Cerebellar nuclear complex (tissue), 1 donor: ENCODE measurements at places on chromosomes 16 and 17.

DNA sequence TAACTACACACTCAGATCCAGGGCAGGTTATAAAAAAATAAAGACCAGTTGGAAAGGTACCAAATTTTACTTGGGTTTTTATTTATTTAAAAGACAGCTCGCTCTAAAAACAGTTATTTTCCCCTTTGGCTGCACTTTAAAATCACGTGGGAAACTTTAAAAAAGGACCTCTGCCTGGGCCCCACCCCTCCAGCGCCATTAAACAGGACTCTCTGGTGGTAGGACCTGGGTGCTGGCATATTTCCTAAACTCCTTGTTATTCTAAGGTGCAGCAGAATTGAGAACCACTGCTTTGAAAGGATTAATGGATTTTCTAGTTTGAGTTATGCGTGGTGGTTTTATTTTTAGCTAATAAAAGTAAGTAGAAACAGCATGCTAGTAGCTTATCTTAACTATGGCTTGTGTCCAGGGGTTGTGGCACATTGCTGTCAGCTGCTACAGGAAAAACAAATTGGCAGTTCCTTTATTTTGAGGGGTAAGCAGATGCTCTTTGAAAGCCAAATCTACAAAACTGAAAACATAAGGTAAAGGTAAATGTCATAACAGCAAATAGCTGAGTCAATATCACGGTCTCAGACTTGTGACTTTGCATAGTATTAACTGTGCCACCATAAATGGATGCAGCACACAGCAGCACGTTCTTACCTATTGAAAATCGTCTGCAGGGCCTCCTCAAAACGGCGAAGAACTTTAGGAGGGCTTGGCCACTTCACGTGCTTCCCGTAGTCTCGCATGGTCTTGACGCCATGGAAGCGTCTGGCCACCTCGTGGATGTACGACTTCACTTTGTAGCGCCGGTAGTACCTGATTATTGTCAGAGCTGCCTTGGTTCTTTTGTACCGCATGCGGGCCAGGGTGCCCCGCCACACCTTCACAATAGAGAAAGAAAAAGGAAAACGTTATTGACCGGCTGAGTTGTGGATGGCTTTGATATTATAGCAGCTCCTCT, 172.0 kb downstream of the CDK5R1 start:
- no peak for DNase-seq

DNA sequence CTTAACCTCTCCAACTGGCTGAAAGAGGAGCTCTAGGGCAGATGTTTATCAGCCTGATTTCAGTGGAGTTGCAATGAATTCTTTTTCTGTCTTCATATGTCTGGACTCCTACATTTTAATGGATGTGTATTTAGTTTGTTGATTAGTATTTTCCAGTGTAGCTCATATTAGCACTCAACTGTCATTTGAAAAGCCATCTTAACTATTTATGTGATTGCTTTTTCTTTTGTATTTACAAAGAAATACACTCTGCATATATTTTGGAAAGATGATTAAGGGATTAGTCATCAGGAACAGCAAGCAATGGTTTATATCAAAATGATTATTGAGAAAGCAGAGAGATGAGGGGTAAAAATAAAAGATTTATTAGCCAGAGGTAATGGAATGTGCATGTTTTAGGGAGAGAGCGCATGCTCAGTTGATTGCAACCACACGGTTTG, 71.1 kb downstream of the WWOX start:
- DNase-seq, result no peak

GRCh38 chr17:56792267-56792666, 41.5 kb downstream of the C17orf67 start:
- DNase-seq, result no peak

GRCh38 chr16:27052007-27052406, 14.7 kb upstream of the C16orf82 start:
- no peak for DNase-seq

GRCh38 chr16:3819175-3819527, 61.4 kb downstream of the CREBBP start:
- DNase-seq, result no peak

- peak; percentile 47 for DNase-seq
Observed at GRCh38 chr16:79599837-79600637, 500 bp downstream of the MAF start.

DNA sequence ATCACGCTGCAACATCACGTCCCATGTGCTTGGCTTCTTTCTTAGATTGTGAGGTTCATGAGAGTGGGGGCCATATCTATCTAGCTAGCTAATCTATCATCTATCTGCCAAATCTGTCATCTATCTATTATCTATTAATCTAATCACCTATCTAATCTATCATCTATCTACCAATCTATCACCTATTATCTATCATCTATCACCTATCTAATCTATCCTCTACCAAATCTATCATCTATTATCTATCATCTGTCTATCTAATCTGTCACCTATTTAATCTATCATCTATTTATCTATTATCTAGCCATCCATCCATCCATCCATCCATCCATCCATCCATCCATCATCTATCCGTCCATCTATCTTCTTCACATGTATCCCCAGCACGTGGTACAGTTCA, 14.2 kb downstream of the COX6A2 start:
- no peak for DNase-seq

DNA sequence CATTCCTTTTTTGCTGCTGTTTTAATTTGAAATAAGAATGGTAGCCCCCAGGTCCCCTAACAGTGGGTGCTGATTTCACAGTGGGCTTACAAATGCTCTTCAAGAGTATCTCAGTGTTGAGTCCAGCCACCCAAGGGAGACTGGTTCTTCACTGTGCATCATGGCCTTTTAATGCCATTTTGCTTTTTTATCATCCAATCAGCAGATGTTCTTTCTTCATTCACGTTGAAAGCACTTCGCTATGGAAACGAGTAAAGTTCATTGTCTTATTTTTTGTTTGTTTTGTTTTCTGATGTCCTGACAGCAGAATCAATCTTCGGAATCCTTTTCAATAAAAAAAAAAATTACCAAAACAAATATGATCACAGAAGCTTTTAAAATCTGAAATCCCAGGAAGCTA, 429.0 kb downstream of the MAF start:
- no peak for DNase-seq

GRCh38 chr17:39757931-39758873, 20.5 kb downstream of the GRB7 start:
- no peak for DNase-seq

DNA sequence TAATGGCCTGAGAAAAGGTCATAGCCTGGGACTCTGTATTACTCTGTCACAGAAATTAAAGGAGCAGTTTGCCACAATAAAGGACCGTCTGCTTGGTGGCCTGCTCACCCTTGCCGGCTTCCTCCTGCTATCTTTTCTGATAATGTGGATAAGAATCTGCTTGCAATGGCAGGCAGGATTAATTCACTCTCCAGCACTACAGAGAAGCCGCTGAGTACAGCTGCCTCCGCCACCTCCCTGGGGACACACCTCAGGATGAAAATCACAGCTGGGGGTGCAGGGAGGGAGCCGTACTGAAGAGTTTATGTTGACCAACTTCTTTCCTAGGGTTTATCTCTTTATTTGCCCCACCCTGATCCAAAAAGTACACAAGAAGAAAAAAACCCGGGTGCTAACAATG, 245.9 kb upstream of the RPL38 start:
- DNase-seq, result no peak

DNA sequence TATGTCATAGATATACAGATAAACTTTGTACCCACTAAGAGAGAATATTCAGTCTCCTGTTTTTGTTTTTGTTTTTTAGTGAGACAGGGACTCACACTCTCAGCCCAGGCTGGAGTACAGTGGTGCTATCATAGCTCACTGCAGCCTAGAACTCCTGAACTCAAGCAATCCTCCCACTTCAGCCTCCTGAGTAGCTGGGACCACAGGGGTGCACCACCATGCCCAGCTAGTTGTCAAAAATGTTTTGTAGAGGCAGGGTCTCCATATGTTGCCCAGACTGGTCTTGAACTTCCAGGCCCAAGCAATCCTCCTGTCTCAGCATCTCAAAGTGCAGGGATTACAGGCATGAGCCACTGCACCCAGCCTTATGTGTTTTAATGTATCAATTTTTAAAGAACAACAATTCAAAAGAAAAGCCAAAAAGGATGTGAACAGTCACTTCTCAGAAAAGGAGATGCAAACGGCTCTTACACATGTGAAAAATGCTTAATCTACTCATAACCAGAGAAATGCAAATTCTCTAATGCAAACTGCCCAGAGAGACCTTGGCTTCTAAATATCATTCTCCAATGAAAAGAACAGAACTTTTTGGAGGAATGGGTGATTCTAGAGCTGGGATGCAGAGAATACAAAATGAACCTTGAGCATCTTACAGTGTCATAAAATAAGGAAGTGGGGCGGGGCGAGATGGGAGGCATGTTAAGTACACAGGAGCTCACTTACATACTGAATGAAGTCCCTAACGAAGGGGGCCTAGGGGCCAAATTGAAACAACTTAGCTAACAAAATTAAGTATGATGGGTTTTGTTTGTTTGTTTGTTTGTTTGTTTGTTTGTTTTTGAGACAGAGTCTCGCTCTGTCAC, 7.3 kb upstream of the CMTM3 start:
- no peak for DNase-seq

- DNase-seq, result peak; percentile 25
Observed at GRCh38 chr17:77214743-77215142, 74.0 kb downstream of the SEC14L1 start.

GRCh38 chr17:46883871-46884520, 32.6 kb downstream of the WNT9B start:
- DNase-seq, result no peak

DNA sequence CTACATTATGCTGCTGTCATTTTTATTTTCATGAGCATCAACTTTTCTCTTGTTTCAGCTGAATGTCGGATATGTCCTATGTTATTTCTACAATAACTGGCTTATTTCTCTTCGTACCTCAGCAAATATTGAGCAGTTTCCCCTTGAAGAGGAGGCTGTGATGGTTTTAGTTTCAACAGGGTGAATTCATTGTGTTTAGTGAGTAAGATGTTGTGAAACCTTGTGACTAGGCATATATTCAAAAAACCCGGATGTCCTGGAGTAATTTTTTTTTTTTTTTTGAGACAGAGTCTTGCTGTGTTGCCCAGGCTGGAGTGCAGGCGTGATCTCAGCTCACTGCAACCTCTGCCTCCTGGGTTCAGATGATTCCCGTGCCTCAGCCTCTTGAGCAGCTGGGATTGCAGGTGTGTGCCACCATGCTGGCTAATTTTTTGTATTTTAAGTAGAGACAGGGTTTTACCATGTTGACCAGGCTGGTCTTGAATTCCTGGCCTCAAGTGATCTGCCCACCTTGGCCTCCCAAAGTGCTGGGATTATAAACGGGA, 11.1 kb downstream of the CPD start:
- DNase-seq, result no peak

GRCh38 chr16:48128769-48129168, 27.0 kb downstream of the ABCC12 start:
- no peak for DNase-seq

DNA sequence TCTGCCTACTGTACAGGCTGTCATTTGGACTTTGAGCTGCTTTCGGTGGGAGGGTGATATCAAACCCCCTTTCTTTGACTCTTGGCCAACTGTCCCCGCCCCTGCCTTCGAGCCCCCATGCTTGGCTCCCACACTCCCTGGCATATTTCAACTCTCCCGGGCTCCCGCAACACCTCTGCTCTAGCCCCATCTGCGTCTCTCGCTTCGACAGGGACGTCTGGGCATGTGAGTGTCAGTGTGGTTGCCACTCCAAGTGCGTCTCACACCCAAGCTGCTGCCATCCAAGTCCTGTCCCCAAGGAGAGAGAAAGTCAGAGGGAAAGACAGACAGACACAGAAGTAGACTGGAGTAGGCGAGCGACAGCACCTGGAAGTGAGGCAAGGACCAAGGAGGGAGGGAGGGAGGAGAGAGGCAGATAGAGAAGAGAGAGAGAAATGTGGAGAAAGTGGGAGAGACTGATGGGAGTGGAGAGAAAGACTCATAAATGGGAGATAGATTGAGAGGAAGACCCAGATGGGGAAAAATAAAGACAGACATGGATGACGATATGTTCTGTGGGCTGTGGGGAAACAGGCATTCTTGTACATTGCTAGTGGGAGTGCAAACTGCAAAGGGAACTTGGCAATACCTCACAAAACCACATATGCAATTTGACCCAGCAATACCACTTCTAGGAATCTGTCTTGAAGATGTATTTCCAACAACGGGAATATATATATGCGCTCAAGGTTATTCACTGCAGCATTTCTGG, 11.8 kb downstream of the STARD3 start:
- no peak for DNase-seq

GRCh38 chr16:10878644-10879501, 1.9 kb downstream of the CIITA start:
- no peak for DNase-seq

DNA sequence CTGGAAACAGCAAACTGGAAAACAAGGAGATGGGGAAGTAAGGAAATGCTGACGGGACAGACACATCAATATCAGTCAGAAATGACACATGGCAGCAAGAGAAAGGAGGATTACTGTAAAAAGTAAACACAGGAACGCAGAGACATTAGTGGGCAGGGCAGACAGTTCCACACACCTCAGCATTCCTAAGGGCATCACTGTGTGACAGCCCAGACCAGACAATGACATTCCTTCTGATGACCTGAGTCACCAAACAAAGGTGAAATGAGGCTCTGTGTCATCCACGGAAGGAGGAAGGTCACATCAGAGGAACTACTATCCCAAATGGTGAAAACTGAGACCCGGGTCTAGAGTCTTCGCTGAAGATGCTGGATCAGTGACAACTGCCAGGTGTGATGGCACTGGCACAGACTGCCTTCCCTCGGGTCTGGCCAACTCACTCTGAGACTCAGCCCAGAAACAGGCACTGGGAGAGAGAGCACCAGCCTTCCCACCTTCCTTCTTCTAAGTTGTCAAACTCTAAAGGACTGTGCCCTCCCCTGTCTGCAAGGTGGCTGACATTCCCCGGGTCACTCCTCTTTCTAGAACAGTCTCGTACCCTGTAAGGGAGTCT, 36.7 kb downstream of the TK2 start:
- DNase-seq, result no peak

DNA sequence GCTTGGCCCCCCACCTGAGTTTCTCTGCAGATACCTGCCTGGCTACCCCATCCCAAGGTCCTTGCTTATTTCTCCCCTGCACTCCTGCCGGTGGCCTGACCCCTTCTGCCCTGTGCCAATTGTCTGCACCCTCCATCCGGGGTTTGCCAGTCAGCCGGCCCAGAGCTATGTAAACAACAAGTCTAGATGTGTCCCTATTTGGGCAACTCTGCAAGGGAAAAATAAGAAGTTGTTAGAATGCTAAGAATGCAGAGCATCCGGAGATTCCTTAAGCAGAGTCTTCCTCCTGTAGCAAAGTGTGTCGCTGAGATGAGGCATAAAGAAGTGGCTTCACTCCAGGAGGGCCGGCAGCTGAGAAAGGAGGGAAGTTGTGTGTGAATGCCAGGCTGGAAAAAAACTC, 46.6 kb downstream of the RGS9 start:
- DNase-seq, result no peak

- no peak for DNase-seq
Observed at GRCh38 chr17:32161506-32162365, 19.4 kb downstream of the RHOT1 start.
